Amygdala (tissue), 56 donors: ENCODE measurements at places on chromosomes 2 and 18.
A peak's percentile ranks its signal among the peaks of the same experiment; 100 is the strongest.

DNA sequence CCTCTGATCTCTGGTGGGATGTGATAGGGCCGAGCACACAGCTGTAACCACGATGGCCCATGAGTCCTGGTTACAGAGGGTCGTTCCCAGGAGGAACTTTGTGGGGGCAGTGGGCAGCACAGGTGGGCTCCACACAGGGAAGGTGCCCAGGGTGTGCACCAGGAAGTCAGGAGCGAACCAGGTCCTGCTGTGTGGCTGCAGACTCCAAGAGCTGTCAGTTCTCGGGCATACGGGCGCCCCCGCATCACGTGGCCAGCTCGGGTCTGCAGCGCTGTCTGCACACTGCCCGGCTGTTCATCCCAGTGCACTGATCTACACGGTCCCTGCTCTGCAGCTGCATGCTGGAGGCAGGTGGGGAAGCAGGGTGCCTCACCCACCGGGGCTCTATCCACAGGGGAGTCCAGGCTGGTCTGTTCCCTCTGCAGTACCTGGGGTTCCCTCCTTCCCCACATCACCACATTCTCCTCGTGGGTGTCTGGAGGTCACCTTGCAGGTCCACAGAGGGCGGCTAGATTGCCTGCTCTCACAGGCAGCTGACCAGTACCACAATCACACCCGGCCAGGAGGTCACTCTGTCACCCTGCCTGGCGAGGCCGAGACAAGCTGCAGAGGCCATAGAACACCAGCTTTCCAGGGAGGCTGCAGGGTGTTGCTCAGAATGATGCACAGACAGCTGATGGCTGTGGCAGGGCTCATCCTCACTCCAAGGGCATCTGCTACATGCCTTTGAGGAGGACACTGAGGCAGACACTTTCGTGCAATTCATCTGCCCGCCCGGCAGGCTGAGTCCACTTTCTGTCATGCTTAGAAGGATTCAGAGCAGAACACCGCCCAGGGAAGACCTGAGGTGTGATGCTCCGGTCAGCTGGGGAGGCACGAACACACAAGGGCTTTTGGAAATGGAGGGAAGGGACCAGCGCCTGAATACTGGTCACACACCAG is 202.7 kb downstream of the EIPR1 start:
- no peak for DNase-seq

DNA sequence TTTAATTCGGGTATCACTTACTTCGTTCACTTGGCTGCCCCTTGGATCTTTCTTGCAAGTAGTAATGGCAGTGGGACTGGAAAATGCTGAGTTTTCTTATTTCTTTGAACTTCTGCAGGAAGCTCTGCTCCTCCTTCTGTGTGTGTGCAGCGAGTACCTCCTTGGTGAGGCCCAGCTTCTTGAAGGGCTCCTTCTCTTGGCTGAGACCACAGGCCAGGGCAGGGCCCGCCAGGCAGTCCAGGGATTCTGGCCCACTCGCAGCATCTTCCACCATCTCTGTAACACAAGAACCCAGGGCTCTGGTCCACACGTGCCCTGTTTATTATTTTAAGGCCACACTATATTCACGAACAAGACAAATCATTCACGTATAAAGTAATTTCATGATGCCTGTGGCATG is 15.8 kb upstream of the HES6 start:
- DNase-seq = no peak

DNA sequence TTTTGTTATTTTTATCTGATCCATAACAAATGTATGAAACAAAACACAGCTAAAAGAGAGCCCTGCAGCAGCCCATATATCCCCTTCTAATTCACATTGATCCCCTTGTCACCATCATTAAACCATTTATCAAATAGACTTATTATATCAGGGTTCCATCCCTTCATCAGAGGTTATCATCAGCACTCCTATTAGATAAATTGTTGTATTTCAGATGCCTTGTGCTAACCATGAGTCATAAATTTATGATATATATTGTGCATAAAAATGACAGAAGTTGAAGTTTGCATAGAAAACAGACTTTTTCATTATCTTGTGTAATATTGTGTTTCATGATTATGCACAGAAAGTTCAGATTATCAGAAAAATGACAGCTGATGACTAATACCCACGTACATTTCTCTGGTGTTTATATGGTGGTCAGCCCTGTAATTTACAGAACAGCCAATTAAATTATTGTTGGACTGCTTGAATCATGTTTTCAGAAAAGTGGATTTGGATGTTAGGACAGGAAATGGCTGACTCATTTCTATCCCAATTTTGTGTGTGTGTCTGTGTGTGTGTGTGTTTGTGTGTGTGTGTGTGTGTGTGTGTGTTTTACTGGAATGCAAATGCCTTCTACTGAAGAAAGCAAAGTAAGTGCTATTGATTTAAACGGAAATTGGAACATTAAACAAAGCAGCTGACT is 80.9 kb downstream of the PPP1R1C start:
- DNase-seq = no peak

DNA sequence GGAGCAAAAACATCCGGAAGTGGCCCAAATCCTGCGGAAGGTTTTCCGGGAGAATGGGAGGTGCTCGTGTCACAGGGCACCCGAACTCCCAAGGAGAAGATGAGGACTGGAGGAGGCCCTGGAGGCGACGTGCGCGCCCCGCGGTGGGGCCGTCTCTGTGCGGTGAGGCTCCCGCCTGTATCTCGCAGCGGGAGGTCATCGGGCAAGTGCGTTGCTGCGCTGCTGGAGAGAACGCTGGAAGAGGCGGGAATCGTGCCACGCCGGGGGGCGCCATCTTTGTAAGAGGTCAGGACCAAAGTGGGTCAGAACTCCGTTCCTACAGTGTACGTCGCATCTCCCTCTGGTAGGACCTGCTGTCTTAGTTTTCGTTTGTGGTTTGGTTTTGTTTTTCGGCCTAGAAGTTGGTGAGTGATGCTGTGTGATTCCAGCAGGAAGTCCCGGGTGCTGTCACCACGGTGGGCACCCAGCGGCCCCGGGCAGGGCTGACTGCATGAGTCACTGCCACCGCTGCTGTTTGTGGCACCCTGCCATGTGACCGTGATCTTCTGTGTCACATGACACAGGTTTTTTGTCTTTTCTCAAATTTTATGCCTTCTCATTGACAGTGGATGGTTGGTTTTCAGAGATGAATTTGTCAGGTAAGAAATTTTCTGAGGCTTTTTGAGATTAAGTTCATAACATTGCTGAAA is 21.5 kb upstream of the ATP9B start:
- no peak for DNase-seq

DNA sequence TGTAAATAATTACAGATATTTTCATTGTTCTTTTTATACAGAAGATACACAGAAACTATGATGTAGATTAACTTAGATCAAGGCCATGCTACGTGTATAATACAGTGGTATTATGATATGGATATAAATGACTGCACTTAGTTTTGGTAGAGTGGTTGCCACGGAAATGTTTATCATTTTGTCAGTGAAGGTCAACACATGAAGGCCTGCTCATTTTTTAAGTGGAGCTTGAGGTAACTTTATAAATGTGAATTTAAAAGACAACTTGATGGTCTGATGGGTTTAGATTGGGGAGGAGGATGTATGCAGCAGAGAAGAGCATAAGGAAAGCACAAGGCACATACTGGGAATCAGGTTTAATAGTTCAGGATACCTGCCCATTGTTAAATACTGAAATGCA is 14.4 kb upstream of the BBS5 start:
- no peak for DNase-seq

DNA sequence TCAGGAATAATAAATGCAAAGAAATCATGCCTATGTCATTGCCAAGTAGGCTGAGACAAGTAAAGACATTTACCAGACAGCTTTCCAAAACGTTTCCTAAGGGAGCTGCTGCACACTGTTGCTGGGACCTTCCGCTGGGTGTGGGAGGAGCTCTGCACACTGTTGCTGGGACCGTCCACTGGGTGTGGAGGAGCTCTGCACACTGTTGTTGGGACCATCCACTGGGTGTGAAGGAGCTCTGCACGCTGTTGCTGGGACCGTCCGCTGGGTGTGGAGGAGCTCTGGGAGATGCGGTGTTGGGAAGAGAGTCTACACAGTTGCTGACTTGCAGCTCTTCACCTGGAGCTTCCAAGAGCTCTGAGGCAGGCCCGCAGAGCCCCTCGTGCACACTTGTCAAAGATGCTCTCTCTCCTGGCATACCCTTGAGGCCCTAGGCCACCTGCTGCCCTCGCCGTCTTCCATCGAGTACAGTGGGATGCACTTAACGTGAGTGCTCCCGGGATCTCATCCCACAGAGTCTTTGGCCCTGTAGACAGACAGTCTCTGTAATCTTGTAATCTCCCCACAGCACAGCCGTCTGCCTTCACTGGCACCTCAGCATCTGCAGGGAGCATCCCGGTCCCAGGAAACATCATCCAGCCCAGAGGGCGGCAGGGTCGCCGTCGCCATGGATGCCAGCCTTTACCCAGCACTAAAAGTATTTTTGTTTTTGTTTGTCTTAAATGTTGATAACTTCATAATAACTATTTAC is 51.4 kb downstream of the TRAPPC12 start:
- no peak for DNase-seq

- peak; percentile 24 for DNase-seq
Observed at GRCh38 chr2:64975232-64975821, 13.9 kb upstream of the SLC1A4 start.

DNA sequence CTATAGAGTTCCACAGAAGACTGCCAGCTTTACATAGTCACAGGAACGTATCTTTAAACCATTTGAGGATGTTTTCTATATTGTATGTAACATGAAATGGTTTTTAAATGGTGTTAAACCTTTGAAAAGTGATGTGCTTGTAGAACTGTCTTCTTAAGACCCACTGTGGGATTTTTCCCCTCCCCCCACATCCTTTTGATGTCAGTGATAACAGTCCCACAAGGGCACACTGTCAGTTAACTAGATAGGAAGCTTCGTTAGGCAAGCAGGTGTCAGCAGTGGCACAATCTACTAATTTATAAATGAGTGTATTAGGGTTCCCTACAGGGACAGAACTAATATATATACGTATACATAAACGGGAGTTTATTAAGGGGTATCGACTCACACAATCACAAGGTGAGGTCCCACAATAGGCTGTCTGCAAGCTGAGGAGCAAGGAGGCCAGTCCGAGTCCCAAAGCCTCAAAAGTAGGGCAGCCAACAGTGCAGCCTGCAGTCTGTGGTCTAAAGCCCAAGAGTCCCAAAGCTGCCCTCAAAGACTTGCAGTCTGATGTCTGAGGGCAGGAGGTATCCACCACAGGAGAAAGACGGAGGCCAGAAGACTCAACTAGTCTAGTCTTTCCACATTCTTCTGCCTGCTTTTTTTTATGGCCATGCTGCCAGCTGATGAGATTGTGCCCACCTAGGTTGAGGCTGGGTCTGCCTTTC is 23.8 kb upstream of the HNRNPLL start:
- no peak for DNase-seq

- peak; percentile 24 for DNase-seq
Observed at GRCh38 chr2:64942693-64943092, 46.5 kb upstream of the SLC1A4 start.

DNA sequence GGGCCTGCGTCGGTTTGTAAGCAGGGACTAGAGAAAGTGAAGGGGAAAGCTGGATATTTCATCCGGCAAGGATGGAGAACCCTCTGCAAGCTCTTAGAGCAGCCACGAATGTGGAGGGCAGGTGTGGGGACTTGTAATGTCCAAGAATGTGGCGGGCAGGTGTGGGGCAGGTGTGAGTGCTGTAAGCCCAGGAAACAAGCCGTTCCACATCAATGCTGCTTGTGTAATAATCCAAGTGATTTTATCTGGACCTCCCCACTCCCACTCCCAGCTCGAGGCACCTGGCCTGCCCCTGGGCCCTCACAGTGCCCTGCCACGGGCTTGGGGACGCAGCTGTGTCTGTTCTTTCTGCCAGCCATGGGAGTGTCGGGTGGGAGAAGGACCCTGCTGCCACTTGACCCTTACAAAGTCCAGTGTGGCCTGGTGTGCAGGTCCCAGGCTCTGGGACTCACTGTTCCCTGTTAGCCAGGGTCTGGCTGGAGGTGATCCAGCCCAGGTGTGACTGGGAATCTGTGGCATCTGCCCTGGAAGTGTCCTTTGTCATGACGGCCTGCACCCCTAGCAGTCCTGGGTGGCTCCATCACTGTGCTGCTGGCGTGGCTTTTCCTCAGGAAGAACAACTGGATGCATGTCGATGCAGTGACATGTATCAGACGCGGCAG is 42.8 kb downstream of the SOX11 start:
- no peak for DNase-seq

GRCh38 chr2:140416577-140416976 is 1636.4 kb upstream of the NXPH2 start:
- no peak for DNase-seq

DNA sequence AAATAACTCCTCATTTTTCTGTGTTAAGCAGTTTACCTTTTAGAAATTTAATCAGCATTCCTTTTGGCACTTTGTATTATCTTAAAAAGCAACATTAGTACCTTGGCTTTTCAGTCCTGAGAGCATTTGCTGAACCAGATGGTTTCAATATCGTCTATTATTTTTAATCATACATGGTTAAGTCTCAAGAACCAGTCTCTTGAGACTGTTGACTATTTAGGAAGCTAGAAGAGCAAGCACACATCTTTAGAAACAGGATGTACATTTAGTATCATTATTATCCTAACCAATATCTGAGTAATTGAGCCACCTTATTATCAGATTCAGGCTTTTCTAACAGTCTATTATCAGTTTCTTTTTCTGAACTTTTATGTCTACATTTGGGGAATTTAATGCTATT is 28.2 kb upstream of the ZEB2 start:
- DNase-seq = no peak

- DNase-seq = no peak
Observed at GRCh38 chr2:8623958-8624591, 57.8 kb upstream of the ID2 start.
